SHP77 (cell line): ENCODE measurements at places on chromosomes 1 and 21.

DNA sequence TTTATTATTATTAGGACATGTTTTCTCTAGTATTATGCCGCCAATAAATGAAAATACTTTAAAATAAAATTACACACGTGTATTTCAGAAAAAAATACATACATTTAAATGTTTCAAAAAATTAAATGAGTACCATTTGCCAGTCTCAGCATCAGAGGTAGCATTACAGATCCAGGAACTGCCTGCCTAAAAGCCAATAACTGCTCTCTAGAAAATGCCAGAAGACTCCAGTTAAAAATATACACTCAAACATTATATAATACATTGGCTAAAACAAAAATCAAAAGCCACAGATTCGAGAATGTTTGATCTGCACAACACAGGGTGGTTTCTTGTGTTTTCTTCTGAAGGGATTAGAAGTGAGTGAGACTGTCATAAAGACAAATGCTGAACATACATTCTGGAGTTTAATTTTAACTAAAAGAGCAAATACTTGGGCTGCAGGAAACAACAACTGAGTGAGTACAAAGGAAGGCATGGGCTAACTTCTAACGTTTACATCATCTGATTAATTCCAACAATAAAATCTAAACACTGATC lies 105.5 kb downstream of the RERE start:
- DNase-seq, result no peak

DNA sequence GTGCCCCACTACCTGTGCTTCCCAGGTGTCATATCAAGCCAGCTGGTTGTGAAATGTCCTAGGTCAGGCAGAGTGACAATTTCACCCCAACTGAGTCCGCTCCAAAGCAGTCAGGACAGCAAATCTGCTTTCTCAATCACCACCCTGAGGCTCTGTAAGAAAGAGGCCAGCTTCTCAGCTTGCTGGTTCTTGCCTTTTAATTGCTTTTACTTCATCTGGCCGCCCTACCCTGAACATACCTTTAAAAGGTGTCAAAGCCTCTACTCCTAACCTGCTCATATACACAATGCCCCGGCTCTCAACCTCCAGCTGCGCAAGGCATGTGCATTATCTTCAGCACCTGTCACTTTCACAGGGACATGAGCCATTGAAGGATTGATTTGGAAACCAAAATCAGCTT lies 581.6 kb downstream of the NPHP4 start:
- DNase-seq, result no peak

GRCh38 chr1:93450321-93450720 lies 2.4 kb downstream of the FNBP1L start:
- DNase-seq, result no peak

DNA sequence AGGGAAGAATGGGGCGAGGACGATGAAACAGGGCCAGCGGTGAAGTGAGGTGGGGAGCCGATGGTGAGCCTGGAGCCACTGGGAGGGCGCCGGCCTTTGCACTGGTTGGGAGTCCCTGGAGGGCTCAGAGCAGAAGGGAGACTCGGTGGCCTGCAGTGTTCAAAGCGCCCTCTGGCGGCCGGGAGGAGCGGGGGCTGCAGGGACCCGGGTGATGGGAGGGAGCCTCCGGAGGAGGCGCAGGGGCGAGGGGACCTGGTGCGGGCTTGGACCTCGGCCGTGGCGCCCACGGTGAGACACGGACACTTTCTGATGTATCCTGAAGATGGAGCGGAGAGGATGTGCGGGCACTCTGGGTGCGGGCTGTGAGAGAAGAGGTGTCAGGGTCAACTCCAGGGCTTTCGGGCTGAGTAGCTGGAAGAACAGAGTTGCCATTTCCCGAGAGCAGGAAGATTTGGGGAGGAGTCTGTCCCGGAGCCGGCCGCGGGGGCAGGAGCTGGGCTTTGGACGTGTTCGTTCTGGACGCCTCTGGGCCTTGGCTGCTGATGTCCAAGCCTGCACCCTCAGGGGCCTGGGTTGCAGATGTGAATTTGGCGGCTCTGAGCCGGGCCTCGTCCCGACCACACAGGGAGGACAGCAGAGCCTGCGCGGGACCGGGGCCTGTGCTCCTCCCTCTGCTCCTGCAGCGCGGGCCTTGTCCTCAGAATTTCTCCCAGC lies 29.7 kb downstream of the HEYL start:
- peak; percentile 77 for DNase-seq

- DNase-seq, result no peak
Measured at GRCh38 chr1:56196839-56197238, 382.5 kb downstream of the PLPP3 start.

DNA sequence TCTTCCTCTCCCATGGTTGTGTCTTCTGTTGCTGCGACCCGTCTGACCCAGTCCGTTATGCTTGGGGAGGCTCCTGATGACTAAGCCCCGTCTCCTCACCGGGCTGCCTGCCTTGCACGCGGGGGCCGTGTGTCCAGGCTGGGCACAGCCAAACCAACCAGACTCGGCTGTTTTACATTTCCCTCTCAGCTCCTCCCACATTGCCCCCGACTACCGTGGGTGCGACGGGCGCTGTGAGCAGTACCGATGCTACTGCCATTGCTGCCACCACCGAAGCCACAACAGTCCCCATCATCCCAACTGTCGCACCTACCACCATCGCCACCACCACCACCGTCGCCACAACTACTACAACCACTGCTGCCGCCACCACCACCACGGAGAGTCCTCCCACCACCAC lies 46.0 kb upstream of the CNTN2 start:
- no peak for DNase-seq

DNA sequence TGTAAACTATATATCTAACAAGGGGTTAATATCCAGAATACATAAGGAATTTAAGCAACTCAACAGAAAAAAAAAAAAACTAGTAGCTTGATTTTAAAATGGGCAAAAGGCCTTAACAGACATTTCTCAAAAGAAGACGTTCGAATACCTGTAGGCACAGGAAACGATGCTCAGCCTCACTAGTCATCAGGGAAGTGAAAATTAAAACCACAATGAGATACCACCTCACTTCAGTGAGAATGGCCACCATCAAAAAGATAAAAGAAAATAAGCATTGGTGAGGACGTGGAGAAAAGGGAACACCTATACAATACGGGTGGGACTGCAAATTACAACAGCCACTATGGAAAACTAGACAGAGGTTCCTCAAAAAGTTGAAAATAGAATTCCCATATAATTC lies 37.3 kb downstream of the NPHP4 start:
- no peak for DNase-seq

DNA sequence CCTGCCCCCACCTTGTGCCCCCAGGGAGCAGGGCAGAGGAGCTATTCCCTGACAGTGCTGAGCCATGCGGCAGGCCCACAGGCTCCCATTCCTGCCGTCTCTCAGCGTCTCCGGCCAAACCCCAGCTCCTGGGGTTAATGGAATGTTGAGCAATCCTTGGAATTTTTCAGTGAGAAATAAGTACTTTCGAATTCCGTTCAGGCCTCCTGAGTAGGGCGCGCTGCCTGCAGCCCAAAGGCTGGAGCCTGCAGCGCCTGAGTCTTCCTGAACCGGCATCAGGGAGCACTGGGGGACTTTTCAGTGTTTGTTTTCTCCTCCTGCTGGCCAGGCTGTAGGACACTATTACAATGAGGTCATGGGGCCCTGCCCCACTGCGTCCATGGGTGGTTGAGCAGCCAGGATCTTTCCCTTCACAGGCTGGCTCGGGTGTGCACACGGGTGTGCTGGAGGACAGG lies 33.3 kb upstream of the CSF1 start:
- DNase-seq, result no peak

GRCh38 chr21:41650526-41651145 lies 116.2 kb downstream of the RIPK4 start:
- no peak for DNase-seq

GRCh38 chr1:223394242-223394641 lies 1.0 kb downstream of the CCDC185 start:
- no peak for DNase-seq

DNA sequence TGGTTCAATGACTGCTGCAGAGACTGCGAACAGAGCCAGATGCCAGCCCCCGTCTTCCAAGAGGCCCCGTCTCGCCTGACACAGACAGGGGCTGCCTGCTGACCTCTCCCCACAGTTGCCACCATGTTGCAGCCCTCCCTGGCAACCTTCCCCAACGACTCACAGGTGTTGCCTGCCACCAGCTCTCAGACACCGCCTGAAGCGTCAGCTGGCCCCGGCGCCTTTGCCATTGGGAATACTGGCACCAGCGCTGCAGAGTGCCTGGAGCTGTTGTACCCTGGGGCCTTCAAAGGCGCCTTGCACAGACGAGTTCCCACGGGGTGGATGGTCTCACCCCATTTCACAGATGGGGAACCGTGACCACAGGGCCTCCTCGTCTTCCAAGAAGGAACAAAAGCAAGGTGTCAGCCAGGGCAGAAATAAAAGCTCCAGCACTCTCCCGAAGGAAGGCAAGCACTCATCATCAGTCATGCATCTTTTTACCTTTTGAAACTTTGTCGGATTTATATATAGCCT lies 167.0 kb downstream of the ADSS2 start:
- no peak for DNase-seq

GRCh38 chr1:203172184-203173010 lies 3.2 kb downstream of the MYBPH start:
- no peak for DNase-seq

DNA sequence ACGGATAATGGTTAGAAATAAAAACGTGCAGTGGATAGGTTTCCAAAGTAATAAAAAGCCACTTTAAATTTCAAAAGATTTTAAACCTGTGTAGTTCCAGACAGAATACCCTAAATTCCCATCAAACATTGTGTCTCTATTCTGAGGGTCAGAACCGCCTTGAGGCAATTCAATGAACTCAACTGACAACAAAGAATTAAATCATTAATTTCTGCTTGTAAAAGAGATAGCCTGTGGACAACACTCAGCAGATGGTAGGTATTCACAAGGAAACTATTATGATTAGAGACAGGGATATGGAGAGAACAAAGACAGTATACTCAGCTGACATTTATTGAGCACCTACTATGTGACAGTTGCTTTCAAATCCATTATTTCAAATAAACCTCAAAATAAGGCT lies 35.1 kb upstream of the JUN start:
- DNase-seq, result no peak

DNA sequence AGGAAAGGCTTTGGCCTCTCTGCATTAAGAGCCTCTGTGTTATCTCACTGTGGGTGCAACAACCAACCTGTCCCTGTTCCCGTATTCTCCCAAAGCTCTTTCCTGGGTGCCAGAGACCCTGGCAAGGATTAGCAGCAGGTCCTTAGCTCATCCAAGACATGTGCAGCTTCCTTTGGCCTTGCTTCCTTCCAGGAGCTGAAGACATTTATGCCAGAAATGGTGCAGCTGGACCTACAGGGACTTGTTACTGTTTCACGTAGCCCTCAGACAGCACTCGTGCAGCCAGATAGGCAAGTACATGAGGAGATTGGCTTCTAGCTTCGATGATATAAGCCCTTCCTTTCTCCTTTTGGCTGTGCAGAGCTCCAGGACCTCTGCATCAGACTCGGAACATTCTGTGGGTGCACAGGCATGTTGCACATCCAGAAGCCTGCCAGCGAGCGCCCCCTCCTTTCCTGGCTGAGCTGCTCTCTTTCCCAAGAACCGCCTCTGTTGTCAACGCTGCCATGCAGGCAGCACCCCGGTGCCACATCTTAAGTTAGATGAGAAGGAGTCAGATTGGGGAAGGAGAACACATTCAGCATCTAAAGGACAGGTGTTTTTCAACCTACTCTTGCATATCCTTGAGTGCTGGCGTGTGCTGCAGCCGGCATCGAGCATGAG lies 284.5 kb upstream of the PLXNA2 start:
- DNase-seq, result no peak

DNA sequence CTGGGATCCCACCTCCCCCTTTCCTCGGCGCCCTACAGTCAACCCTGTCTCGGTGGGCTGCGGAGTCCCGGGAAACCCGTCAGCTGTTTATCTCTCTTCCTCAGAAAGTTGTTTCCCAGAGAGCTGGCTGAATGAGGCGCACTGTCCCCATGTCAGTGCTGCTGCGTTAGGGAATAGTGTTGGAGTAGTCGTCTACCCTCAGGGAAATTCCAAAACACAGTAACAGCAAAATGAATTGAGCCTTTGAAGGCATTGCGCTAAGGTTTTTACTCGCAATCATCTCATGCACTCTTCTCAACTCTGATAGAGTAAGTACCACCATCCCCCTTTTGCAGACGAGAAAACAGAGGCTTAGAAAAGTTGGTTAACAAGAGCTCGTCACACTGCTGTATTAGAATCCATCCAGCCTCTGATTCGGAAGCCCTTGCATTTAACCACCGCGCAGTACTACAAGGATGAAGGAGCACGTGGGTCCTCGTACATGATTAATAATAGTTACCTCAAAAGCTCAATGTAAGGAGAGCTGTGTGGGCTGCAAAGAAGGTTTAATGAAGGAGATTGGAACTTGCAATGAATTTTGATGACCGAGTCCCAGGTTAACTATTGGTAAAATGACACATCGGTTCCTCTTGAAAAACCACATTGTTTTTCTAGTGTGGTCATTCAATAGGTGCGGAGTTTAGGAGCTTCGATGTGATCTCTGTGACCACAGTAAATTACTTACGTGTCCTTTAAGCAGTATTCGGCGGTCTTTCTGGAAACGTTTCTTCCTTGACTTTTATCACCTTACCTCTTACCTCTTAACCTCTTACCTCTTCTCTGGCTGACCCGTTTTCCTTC lies 788 bp upstream of the EDEM3 start:
- no peak for DNase-seq

GRCh38 chr21:38380481-38381137 lies 117.7 kb downstream of the ERG start:
- no peak for DNase-seq

- DNase-seq, result no peak
Measured at GRCh38 chr1:6423321-6423999, 1.1 kb upstream of the ESPN start.

- no peak for DNase-seq
Measured at GRCh38 chr1:51313961-51314777, 16.2 kb downstream of the TTC39A start.

DNA sequence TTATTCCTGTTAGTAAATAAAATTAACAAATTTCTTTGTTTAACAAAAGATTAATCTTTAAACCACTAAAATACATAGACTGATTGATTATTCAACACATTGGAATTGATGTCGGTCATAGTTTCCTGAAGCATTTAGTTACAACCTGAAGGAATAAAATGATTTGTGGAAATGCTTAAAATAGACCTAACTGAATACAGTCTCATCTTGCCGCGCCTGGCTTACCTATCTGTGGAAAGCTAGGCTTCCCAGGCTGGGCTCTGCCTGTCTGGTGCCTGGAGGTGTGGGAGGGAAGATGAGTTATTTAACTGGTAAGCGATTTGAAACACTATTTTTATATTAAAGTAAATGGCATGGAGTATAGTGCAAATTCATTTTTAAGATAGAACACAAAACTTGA lies 10.2 kb downstream of the RHOU start:
- DNase-seq, result no peak
